A549 treated with Hydrocortisone at 1 μM for 4 hours (cell line): ENCODE measurements at places on chromosomes 5 and 9. TPM values are rescaled to one million over a fixed set of nuclear protein-coding genes. Genes with fewer than 3 reads are reported as not detected.

Gene HK3
- 0.05 to 0.18 TPM (median 0.10 TPM) in 3 of 5 replicates, not detected in the others for total RNA-seq

Gene NUDT12
- total RNA-seq, result 1.3 to 2.2 TPM (median 1.9 TPM) in 5 replicates

Gene CFAP77
- total RNA-seq, result 0.12 to 0.18 TPM (median 0.16 TPM) in 3 of 5 replicates, not detected in the others

Gene PRLR
- 0.02 to 0.10 TPM (median 0.05 TPM) in 5 replicates for total RNA-seq

Gene DNAJC21
- 21.5 to 31.8 TPM (median 24.2 TPM) in 5 replicates for total RNA-seq

Gene ARID3C
- 0.21 to 0.25 TPM (median 0.22 TPM) in 5 replicates for total RNA-seq

Gene ARL14EPL
- total RNA-seq, result 0.10 to 0.43 TPM (median 0.24 TPM) in 5 replicates

Gene SLC6A7
- 0.02 TPM in 1 of 5 replicates, not detected in the others for total RNA-seq

Gene KIF3A
- 7.0 to 11.0 TPM (median 8.4 TPM) in 5 replicates for total RNA-seq
